Heart right ventricle (tissue), 16 donors: ENCODE measurements at places on chromosomes 11 and 22.
A peak's percentile ranks its signal among the peaks of the same experiment; 100 is the strongest.

GRCh38 chr11:19873730-19874129 is 161.1 kb downstream of the NAV2 start:
- DNase-seq, result no peak

DNA sequence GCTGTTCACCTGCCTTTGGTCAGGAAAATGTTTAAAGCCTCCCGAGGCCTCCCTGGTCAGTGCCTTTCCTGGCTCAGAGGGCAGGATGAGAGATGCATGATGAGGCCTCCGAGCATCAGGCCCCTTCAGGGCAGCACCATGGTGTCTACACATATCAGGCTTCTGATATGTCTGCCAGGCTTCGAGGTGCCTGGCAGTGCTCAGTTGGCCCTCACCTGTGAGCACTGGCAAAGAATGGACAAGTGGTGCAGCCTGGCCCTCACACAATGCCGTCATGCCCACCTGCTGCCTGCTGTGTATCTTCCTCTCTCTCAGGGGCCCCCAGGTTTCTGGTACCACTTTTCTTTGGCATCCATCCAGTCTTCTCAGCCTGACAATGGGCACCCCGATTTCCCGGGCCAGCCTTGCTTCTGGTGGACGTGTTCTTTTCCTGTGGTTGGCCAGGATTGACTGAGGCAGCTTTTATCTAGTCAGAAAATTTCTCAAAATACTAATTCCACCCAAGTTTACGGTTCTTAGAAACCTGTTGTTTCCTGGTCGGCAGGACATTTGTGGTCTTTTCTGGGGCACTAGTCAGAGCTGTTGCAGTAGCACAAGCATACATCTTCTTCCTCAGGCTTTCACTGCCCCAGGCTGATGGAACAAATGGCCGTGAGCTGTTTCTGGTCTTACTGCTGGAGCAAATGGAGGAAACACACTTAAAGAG is 76.8 kb upstream of the SUSD2 start:
- DNase-seq, result no peak

DNA sequence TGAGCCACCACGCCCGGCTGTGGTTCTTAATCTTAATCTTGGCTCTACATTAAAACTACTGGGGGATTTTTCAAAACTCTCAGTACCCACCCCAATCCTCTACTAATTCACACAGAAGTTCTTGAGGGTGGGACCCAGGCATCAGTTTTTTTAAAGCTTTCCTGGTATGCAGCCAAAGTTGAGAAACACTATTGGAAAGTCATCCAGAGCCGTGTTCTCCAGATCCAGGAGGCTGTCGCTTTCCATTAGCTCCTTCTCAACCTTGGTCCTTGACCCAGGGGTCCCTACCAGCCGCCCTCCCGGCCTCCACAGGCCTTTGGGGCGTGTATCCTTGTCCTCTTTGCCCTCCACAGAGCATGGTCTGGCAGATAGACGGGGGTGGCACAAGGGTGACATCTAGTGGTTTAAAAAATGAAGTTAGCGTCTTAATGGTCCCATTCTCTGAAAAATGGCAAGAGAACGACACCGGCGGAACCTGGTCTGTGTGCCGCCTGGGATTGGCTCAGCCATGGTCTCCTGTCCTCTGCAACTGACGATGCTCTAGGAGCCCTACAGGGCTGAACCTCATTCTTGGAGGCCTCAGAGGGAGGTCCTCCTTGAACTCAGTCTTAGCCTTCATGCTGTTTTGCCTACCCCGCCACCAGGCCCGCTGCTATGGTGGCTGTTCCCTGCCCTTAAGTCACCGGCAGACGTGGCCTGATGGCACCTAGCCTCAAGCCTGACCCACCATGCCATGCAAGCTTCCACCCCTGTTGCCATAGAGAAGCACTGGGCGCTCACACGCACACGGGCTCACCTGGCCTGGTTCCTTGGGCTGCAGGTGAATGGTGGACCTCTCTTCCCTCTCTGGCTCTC is 152.0 kb upstream of the SYN3 start:
- DNase-seq, result peak; percentile 8

- DNase-seq, result no peak
Observed at GRCh38 chr11:68845351-68846002, 3.8 kb upstream of the CPT1A start.

DNA sequence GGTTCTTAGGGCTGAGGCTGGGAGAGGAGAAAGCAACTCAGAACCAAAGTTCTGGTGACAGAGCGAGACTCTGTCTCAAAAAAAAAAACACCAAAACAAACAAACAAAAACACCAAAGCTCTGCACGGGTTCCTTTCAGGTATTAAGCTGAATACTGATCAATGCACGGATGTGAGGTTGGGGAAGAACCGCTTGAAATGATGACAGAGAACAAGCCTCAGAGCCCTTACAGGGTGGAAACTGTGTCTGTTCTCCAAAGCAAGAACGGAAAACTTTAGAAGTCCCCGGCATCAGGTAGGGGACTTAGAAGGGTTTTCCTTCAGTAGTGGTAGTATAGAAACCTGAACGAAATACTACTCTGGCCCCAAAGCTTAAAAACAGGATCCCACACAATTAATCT is 260.0 kb downstream of the TBC1D22A start:
- no peak for DNase-seq

GRCh38 chr11:58898106-58898505 is 41.2 kb upstream of the GLYATL1 start:
- DNase-seq, result no peak

GRCh38 chr22:25484521-25485315 is 79.8 kb upstream of the GRK3 start:
- DNase-seq, result no peak

GRCh38 chr11:78228467-78228866 is 39.7 kb downstream of the USP35 start:
- peak; percentile 55 for DNase-seq

- no peak for DNase-seq
Observed at GRCh38 chr22:40817737-40818136, 1.4 kb downstream of the SLC25A17 start.

DNA sequence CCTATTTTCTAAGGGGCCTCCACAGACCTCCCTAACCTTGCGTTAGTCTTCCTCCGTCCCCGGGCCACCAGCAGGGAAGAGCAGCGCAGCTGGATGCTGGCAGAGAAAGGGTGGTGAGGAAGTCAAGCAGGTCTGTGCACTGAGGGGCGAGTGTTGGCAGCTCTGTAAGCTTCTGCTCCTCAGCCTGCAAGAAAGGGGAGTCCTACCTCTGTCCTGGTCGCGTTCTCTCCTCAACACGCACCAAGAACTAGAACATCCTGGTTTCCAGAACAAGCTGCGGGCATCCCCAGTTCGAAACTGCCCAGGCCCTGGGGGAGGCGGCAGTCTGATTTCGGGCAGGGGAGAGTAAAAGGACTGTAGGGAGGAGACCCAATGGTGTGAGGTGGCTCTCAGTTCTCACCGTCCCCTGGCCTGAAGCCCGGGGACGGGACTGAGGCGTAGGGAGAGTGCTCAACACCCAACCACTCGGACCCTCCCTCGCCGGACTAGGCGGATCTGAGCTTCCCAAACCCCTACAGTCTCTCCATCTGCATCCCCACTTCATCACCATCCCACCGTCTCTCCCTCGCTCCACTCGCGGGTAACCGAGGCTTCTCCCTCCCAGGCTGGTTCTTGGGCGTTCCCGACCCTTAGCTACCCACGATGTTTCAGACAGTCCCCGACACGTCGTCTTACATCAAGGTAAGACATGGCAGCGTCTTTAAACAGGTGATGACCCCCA is 7.7 kb upstream of the FLI1 start:
- DNase-seq, result no peak

DNA sequence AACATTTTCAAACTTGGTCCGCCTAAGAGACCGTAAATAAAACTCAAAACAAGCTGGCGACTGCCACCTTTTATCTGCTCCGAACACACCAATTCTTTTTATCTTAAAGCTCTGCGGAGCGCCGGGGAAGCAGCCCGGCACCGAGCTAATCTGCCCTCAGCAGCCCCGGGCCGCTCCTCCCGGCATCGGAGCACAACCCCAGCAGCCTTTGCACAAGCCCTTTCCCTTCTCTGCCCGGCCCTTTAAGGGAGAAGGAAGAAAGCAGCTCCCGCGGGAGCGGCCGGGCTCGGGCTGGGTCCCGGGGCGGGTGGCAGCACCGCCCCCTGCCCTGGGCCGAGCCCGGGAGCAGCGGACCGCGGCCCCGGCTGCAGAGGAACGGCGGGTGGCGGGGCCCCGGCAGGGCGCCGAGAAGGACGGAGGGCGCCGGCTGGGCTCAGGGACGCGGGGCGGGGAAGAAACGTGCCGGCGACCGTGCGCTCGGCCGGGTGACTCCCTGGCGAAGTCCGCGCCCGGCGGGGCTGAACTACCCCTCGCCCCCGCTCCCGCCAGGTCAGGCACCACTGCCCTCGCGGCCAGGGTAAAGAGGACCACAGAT is 133.6 kb upstream of the C11orf58 start:
- DNase-seq, result peak; percentile 67

GRCh38 chr11:31767685-31768084 is 43.4 kb downstream of the PAX6 start:
- no peak for DNase-seq

DNA sequence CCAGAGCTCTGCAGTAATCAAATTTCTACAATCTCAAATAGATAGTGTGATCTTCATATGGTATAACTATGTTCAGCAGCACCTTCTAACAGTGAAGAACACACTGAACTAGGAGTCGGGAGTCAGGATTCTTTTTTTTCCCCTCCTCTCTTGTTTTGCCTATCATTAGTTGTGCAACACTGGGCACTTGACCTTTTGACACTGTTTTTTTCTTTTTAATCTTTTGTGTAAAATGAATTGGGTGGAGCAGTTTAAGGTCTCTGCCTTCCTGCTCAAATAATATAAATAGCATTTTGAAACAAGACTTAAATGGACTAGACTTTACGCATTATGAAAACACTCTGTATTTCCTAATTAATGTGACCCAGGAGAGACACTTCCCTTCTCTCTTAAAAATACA is 39.7 kb downstream of the CTSC start:
- DNase-seq, result no peak

- DNase-seq, result no peak
Observed at GRCh38 chr11:97938789-97939188, 1082.0 kb upstream of the CNTN5 start.

GRCh38 chr11:31788085-31788484 is 23.0 kb downstream of the PAX6 start:
- no peak for DNase-seq

DNA sequence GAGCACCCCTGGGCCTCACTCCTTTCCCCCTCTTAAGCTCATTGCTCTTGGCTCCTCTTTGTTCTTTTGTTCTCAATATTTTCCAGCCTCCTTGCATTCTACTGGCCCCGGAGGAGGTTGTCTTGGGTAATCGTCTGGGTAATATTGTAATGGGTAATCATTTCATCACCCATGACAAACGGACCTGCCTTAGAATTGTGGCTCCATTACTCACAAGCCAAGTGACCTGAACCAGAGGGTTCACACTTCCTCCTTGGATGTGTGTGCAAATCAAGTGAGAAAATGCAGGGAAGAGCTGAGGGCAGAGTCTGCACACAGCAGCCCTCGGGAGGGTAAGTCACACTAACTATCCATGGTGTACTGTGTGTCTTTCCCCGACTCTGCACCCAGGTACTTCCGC is 305.0 kb downstream of the BUD13 start:
- no peak for DNase-seq

DNA sequence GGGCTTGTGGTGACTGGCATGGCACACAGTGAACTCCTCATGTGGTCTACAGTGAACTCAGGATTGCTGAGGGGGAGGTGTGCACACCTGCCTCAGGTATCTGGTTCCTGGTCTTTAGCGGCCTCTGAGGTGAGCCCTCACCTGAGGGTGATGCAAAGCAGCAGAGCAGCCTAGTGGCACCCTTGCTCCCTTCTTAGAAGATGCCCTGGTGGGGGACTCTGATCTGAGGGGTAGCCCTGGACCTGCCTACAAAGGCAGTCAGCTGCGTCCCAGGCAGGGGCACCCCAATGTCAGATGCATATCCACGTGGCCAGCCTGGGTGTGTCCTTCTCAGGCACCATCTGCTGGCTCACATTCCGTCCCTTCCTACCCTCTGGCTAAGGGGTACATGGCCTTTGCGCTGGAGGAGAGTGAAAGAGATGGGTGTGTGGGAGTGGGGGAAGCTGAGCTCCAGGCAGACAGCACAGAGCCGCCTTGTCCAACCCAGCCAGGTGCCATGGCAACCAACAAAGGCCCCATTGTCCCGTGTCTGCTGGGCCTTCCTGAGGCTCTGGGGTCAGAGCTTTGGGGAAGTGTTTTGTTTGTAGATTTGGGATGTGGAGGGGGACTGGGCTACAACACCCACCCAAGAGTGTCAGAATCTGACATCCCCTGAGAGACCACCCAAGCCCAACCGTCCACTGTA is 5.8 kb downstream of the PLEKHB1 start:
- DNase-seq, result no peak

GRCh38 chr22:47357493-47357892 is 595.0 kb downstream of the TBC1D22A start:
- no peak for DNase-seq

GRCh38 chr11:63770763-63771162 is 2.2 kb upstream of the ZFTA start:
- no peak for DNase-seq

DNA sequence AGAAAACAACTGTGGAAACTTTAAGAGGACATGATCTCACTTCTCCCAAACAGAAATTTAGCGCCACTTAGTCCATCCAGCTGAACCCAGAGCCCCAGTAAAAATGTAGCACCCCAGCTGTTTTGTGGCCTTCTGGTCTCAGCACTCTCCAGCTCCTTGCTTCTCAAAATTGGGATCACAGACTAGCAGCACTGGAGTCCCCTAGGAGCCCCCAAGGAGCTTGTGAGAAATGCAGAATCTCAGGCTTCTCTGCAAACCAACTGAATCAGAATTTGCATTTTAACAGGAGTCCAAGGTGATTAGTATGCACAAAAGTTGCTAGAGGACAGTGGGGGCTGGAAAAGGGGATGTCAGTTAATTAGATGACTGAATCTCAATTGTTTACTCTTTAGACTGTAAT is 89.8 kb upstream of the FIBIN start:
- no peak for DNase-seq

DNA sequence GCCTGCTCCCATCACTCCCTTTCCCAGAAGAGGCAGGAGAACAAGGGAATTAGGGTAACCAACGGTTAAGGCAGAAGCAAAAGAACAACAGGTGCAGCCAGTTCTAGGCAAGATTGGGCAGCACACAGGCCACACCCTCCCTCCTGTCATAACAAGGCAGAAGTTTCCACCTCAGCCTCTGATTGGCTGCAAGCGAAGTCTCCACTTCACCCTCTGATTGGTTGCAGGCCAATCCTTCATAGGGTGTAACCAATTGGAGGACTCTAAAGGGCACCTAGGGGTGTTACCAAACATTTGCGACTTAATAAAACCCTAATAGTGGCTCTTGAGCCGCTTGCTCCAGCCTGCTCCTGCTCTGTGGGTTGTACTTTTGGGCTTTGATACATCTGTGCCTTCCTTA is 153.8 kb downstream of the CACNA1I start:
- no peak for DNase-seq
